Endothelial cell (in vitro differentiated cells): ENCODE measurements at places on chromosomes 7 and 10.

DNA sequence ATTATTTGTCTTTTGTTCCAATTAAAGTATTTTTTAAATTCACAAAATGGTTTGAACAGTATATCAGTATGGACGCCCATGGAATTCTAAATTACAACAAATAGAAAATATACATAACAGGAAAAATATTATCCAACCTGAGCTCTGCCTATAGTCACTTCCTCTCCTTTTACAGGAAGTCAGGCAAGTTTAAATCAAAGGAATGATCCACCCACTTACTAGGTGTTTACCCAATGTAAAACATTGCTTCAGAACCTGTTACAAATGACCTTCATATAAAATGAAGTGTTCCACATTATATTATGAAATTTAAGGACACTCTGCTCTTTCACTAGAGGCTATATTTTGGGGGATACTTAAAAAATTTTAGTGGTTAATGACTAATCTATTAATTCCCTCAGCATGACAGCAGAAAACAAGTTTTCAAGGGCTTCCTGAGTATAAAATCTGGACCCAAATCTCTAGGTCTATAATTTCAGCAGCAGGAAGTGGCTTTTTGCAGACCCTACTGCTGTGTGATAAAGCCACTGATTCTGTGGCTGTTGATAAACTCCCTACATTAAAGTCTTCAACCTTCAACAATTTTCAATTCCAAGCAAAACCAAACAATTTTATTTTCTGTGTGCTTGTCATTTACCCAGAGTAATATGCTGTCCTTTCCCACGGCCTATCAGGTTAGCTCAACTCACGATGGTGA, 722.6 kb downstream of the GATA3 start:
- H3K4me1 ChIP-seq, result peaks cover 2% of the 10 kb centered on the region
- no peaks in the 10 kb centered on the region for H3K36me3 ChIP-seq
- H3K27me3 ChIP-seq, result no peaks in the 10 kb centered on the region
- H3K4me3 ChIP-seq, result no peak overlapping the region

- H3K27ac ChIP-seq, result no peak overlapping the region
- H3K4me3 ChIP-seq, result no peak overlapping the region
- no peak for DNase-seq
- H3K4me1 ChIP-seq, result no peaks in the 10 kb centered on the region
- H3K27me3 ChIP-seq, result no peaks in the 10 kb centered on the region
These were observed 43.1 kb upstream of the ICA1 start for GRCh38 chr7:8305104-8305503.

DNA sequence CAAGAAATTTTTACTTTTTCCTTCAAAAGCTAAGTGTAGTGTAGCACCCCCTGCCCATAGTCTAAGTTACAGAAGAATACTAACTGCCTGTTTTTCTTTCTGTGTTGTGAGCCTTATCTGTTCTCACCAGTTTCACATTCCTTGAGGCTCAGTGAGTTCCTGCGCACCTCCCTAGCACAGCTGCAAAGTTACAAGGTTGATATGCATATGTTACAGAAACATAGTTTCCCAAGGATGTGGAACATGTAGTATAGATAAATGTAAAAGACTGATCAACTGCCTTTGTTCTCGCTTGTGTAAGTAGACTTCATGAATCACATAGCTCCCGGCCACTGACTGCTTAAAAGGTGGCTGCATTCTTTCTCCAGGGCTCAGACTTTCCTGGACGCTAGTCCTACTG, 6.7 kb upstream of the ZNF33B start:
- H3K36me3 ChIP-seq, result peaks cover 13% of the 10 kb centered on the region
- no peak for DNase-seq
- no peak overlapping the region for H3K4me3 ChIP-seq
- peak overlapping the region; percentile 96 for H3K27ac ChIP-seq

- no peaks in the 10 kb centered on the region for H3K36me3 ChIP-seq
- H3K27ac ChIP-seq, result no peak overlapping the region
- H3K4me3 ChIP-seq, result no peak overlapping the region
- no peak for DNase-seq
These were observed 243.8 kb downstream of the GLI3 start for GRCh38 chr7:41992881-41993867.

DNA sequence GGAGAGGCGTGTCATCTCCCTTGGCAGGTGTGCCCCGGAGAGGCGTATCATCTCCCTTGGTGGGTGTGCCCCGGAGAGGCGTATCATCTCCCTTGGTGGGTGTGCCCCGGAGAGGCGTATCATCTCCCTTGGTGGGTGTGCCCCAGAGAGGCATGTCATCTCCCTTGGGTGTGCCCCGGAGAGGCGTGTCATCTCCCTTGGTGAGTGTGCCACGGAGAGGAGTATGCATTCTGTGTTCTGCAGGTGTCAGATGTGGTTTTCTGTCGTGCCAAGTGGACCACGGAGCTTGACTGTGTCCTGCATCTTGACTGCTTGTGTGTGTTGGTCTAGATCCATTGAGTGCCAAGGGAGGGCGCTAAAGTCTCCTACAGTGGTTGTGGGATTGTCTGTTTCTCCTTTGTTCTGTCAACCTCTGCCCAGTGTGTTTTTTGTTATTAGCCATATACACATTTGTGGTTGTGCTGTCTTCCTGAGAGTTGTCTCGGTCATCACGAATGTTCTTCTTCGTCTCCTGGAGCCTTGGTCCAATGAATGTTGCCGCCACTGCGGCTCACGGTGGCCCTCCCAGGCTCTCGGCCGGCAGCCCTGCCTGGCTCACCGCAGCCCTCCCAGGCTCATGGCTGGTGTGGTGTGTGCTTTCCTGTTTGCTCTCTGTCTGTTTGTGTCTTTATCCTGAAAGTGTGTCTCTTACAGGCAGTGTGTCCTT, 96.8 kb downstream of the INPP5A start:
- no peak for DNase-seq
- H3K36me3 ChIP-seq, result peaks cover 10% of the 10 kb centered on the region
- no peak overlapping the region for H3K27ac ChIP-seq
- peaks cover 10% of the 10 kb centered on the region for H3K27me3 ChIP-seq

- DNase-seq, result no peak
- H3K27ac ChIP-seq, result no peak overlapping the region
- H3K36me3 ChIP-seq, result no peaks in the 10 kb centered on the region
- H3K4me1 ChIP-seq, result no peaks in the 10 kb centered on the region
- H3K4me3 ChIP-seq, result no peak overlapping the region
- H3K27me3 ChIP-seq, result no peaks in the 10 kb centered on the region
These were observed 7.7 kb downstream of the DGKB start for GRCh38 chr7:14894826-14895225.

DNA sequence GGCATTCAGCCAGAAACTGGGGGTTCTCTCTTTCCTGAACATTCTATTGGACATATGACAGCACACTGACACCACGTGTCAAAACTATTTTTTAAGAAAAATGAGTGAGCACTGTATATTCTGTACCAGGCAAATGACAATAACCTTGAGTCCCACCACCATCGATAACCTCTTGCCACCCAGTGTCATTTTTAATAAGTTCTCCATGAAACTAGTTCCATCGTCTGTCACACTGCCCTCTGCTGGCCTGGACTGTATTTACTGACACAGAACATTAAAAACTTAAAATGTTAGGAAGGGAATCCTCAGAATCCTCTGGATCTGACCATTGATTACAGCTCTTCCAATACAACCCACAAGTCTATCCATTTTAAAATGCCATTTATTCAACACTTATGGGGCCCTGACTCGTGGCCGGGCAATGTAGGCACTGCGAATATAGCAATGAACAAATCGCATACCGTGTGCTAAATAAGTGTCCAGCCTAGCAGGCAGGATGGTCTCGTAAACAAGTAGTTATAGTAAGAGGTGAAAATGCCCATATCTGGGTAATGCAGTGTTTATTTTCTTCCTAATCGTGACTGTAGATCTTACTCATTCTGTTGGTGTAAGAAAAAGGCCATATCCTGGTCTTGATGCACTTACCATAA, 35.9 kb upstream of the CACNB2 start:
- H3K4me1 ChIP-seq, result no peaks in the 10 kb centered on the region
- no peaks in the 10 kb centered on the region for H3K27me3 ChIP-seq
- no peak overlapping the region for H3K4me3 ChIP-seq
- no peaks in the 10 kb centered on the region for H3K36me3 ChIP-seq
- H3K27ac ChIP-seq, result no peak overlapping the region
- peak; percentile 54 for DNase-seq

GRCh38 chr7:87218796-87219544, 562 bp downstream of the TMEM243 start:
- H3K27ac ChIP-seq, result peak overlapping the region; percentile 82
- peaks cover 10% of the 10 kb centered on the region for H3K36me3 ChIP-seq
- peaks cover 35% of the 10 kb centered on the region for H3K4me1 ChIP-seq
- H3K4me3 ChIP-seq, result peak overlapping the region; percentile 97
- H3K27me3 ChIP-seq, result peaks cover 12% of the 10 kb centered on the region

- H3K4me3 ChIP-seq, result peak overlapping the region; percentile 91
- peak overlapping the region; percentile 97 for H3K27ac ChIP-seq
- no peaks in the 10 kb centered on the region for H3K36me3 ChIP-seq
- peaks cover 7% of the 10 kb centered on the region for H3K27me3 ChIP-seq
- peaks cover 7% of the 10 kb centered on the region for H3K4me1 ChIP-seq
- no peak for DNase-seq
These were observed 1.2 kb downstream of the THNSL1 start for GRCh38 chr10:25017661-25018060.
